ENCODE measurements at places on chromosomes 2 and 18.

- no peak for DNase-seq
These were observed 296.8 kb upstream of the ZNF521 start for GRCh38 chr18:25648716-25649260.

- no peak for DNase-seq
These were observed 12.6 kb upstream of the KLHL23 start for GRCh38 chr2:169721016-169721415.

GRCh38 chr2:98654699-98655495 is 46.5 kb downstream of the UNC50 start:
- no peak for DNase-seq

DNA sequence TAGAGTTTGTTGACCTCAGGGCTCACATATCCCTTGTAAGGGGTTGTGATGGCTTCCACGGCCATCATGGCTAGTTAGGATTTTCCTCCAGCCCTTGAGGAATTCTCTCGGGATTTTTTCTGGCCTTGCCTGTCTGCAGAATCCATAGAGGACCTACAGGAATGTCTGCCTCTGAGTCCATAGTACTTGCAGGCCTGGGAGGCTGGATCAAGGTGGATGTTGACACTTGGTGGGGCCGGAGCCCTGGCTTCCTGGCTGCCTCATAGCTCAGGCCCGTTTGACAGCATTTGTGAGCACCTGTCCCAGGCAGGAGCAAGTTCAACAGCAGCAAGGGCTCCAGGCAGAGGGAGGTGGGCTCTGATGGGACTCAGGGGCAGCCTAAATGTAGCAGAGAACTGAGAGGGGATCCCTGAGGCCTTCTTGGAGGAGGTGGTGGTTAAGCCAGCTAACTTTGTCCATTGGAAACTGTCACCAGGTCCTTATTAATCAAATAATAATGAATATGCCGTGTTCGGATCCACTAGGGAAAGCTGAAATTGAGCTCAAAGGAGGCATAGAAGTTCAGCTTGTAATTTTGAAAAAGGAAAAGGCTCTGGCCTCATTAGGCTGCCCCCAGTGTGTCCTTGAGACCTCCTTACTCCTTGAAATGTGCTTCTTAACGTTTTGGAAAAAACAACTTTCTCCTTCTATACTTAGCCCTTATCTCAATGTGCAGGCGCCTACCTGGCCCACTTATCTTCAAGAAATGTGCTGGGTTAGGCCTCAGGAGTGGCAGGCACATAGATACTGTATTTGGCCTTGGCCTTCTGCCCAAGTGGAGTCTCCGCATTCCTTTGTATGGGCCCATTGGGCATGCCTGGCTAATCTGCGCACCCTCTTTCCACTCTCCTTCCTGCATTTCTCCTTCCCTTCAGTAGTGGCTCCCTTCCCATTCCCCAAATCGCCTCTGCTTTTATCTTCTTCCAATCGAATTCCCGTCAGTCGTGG is 66.9 kb downstream of the HPCAL1 start:
- no peak for DNase-seq

GRCh38 chr18:48729404-48729803 is 190.6 kb downstream of the CTIF start:
- no peak for DNase-seq

GRCh38 chr2:174682007-174682577 is 82.2 kb downstream of the CHRNA1 start:
- DNase-seq, result no peak

DNA sequence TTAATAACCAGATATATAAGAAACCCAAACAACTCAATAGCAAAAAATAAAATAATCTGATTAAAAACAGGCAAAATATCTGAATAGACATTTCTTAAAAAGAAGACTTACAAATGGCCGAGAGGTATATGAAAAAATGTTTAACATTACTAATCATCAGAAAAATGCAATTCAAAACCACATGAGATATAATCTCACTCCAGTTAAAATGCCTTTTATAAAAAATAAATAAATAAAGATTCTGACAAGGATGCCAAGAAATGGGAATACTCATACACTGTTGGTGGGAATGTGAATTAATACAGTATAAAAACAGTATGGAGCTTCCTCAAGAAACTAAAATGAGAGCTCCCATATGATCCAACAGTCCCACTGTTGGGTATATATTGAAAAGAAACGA is 33.9 kb upstream of the BMP10 start:
- DNase-seq, result no peak

- DNase-seq, result no peak
These were observed 138.6 kb downstream of the BCL2 start for GRCh38 chr18:63180971-63181376.

GRCh38 chr2:138503652-138504051 is 2.1 kb downstream of the SPOPL start:
- no peak for DNase-seq

GRCh38 chr2:48471048-48471474 is 58.9 kb upstream of the STON1 start:
- DNase-seq, result peak; percentile 44

- DNase-seq, result peak; percentile 94
These were observed 76.6 kb upstream of the MAP4K3 start for GRCh38 chr2:39513641-39514094.

DNA sequence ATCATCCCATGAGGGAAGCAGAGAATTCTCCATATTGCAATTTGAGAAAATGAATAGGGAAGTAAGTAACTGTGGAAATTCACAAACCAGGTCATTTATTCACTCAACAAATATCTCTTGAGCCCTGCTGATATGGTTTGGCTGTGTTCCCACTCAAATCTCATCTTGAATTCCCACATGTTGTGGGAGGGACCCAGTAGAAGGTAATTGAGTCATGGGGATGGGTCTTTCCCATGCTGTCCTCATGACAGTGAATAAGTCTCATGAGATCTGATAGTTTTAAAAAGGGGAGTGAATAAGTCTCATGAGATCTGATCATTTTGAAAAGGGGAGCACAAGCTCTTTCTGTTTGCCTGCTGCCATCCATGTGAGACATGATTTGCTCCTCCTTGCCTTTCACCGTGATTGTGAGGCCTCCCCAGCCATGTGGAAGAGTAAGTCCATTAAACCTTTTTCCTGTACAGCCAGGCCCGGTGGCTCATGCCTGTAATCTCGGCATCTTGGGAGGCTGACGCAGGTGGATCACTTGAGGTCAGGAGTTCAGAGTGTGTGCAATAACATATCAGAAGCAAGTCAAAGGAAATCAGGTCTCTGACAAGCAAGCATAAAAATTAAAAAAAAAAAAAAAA is 193.2 kb downstream of the NDUFA10 start:
- no peak for DNase-seq

DNA sequence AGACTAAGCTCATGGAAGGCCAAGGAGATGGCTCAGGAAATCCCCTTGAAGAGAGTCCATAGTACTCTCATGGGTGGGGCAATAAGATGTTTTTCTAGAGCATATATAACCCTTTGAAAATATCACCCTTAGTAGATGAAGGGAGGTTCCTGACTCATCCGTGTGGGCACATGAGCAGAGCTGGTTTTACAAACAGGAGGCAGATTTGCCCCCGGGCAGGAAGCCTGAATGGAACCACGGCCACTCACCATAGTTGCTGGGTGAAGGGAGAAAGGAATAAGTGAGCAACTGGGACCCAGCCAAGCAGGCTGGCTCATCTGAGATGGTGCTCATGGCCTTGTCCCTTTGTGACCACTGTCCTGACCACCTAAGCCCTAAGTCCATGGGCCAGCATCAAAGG is 29.0 kb upstream of the MAPRE3 start:
- DNase-seq, result no peak

- peak; percentile 26 for DNase-seq
These were observed 262.6 kb downstream of the EN1 start for GRCh38 chr2:118584877-118585276.

Data from H4 (cell line).